ENCODE measurements at places on chromosomes 7 and 10. TPM values are rescaled to one million over a fixed set of nuclear protein-coding genes. Genes with fewer than 3 reads are reported as not detected.

Gene HKDC1
- 0.16 TPM for total RNA-seq

Gene CTAGE8
- 1.6 TPM for total RNA-seq

Gene OR2A12
- not detected for total RNA-seq

Gene CALML5
- total RNA-seq, result not detected

Gene THSD7A
- 0.49 TPM for total RNA-seq

Gene GARIN1A
- total RNA-seq, result 2.4 TPM

Gene CACUL1
- total RNA-seq, result 35.7 TPM

Gene PTF1A
- total RNA-seq, result not detected

Gene RBP4
- 0.85 TPM for total RNA-seq

Gene PDZD7
- 1.5 TPM for total RNA-seq

Gene INA
- 13.0 TPM for total RNA-seq

Gene TPST1
- total RNA-seq, result 109 TPM

Gene SPDYE5
- total RNA-seq, result 0.12 TPM

Gene HOXA2
- total RNA-seq, result 0.12 TPM

Gene DENND2A
- total RNA-seq, result 61.8 TPM

Gene PNLIP
- total RNA-seq, result not detected

Gene SPAG6
- not detected for total RNA-seq

Gene FAM221A
- 0.73 TPM for total RNA-seq

Gene CYP3A4
- not detected for total RNA-seq

Gene DDC
- total RNA-seq, result not detected

Gene SEMA3A
- 193 TPM for total RNA-seq

Gene DBF4
- total RNA-seq, result 14.0 TPM

Gene CNOT4
- total RNA-seq, result 13.4 TPM

Gene ZNF22
- 26.8 TPM for total RNA-seq

Gene PILRB
- total RNA-seq, result 10.7 TPM

Gene CDHR1
- under 0.01 TPM for total RNA-seq

Gene TMEM26
- 8.8 TPM for total RNA-seq

Gene SPDYE16
- not detected for total RNA-seq

Gene FAM24B
- 1.9 TPM for total RNA-seq

Gene IQUB
- total RNA-seq, result 0.65 TPM

Gene CCDC7
- total RNA-seq, result 16.2 TPM

Gene NPTX2
- total RNA-seq, result 9.6 TPM

Gene PLXDC2
- 3.0 TPM for total RNA-seq

Gene ENTPD1
- 0.32 TPM for total RNA-seq

Gene PDK4
- total RNA-seq, result 0.49 TPM

Gene GGCT
- total RNA-seq, result 12.3 TPM

Gene SLC18A3
- total RNA-seq, result not detected

Gene FFAR4
- total RNA-seq, result not detected

Measured in hair follicle dermal papilla cell (primary cell).